ENCODE measurements at places on chromosomes 1 and 21.

GRCh38 chr1:31653717-31654473, 9.2 kb upstream of the PEF1 start:
- no peak for DNase-seq

- DNase-seq: no peak
Observed at GRCh38 chr1:237115035-237115434, 73.1 kb downstream of the RYR2 start.

DNA sequence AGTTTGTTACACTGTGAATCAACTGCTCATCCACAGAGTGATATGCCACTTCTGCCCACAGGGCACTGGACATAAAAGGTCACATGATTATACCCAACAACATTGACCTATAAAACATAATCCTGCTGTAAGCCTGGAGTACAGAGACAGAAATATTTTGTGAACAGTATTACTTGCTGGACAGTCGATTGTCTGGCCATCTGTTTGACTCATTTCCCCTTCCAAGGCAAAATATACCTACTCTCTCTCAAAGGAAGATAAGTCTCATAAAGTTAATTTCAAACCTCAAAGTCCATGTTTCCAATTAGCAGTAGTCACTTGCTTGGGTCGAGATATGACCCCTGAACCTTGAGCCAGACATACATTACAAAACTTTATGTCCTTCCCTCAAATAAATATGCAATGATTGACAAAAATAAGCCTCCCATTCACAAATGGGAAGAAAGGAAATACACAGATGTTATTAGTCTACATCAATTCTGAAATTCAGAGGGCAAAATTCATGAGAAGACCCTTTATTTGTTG, 39.3 kb upstream of the RGS18 start:
- no peak for DNase-seq

DNA sequence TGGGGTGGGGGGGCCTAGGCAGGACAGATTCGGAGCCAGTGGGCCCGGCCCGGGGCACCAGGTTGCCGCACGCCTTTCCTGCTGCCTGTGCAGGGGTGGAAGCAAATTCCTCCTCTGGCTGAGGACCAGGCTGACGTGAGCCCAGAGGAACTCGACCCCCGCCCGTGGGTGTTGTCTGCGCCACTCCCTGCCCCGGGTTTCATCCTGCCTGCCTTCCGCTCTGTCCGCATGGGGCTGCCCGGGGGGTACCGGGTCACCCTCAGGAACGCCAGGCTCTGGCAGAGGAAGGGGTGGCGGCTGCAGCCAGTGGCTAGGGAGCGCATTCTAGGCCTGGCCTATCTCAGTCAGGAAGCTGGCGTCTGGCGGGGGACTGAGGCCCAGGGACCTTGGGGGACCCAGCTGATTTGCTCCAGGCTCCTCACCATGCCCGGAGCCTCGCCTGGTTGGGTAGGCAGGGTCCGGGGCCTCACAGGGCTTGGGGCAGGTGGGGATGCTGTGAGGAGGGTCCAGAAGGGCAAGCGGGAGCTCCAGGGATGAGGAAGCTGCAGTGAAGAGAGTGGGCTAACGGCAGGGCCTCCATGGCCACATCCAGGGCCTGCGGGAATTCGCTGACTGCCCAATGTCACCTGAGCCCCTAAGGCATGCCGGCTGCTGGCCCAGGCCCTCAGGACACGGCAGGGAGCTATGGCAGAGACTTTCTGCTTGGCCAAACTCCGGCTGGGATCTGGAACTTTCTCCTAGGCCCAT, 2.4 kb upstream of the IBA57 start:
- no peak for DNase-seq

- DNase-seq: no peak
Observed at GRCh38 chr1:241375886-241376285, 18.9 kb upstream of the RGS7 start.

- no peak for DNase-seq
Observed at GRCh38 chr1:86846164-86846647, 67.7 kb downstream of the SELENOF start.

GRCh38 chr1:175015243-175015642, 8.0 kb downstream of the MRPS14 start:
- DNase-seq: no peak

DNA sequence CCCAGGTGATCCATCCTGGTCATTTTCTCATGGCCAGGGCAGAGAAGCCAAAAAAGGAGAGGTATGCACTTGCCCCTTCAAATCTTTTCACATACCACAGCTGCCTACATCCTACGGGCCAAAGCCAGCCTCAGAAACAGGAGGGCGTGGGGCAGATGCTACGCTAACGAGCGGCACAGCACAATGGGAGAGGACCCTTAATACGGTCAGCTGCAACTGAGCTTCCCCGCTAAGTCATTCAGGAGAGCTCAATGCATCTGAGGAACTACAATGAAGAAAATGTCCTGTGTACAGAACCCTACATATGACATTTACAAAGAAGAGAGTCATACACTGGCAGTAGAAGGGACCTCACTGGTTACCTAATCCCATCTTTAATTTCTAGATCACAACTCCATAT, 78.2 kb downstream of the PGBD5 start:
- DNase-seq: no peak

DNA sequence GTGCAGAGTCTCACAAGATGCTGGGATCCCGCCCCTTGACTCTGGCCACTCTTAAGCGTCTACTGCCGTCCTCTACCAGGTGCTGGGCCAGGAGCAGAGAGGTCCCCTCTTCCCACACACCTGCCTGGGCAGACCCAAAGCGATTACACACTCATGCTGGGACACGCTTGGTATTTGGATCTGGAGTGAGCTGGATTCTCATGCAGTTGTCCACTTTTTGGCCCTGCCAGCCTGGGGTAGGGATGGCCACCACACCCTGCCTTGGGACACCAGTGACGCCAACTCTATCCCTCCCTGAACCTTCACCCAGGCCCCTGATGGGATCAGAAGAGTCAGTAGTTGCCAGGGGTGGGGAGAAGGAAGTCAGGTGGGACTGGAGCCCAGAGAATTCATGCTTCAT, 28.6 kb downstream of the ITPKB start:
- DNase-seq: no peak

- DNase-seq: peak; percentile 91
Observed at GRCh38 chr1:229148041-229148671, 122.8 kb upstream of the RAB4A start.

DNA sequence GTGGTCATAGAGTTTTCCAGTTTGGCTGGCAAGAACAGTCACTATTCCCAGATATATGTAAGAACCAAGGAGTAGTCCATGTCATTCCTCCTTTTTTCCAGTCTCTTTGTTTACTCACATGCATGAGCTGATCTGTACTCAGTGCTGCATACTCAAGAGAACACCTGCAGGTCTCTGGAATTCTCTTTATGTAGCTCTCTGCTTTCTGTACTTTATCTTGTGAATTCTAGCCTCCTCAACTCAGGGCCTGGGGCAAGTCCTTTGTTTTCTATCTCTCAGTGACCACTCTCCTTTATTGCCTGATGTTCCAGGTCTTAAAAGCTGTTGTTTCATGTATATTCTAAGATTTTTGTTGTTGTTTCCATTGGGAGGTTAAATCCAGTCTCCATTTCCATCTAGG, 478.9 kb downstream of the DPYD start:
- DNase-seq: no peak

GRCh38 chr1:59742526-59742925, 72.2 kb upstream of the HOOK1 start:
- no peak for DNase-seq

DNA sequence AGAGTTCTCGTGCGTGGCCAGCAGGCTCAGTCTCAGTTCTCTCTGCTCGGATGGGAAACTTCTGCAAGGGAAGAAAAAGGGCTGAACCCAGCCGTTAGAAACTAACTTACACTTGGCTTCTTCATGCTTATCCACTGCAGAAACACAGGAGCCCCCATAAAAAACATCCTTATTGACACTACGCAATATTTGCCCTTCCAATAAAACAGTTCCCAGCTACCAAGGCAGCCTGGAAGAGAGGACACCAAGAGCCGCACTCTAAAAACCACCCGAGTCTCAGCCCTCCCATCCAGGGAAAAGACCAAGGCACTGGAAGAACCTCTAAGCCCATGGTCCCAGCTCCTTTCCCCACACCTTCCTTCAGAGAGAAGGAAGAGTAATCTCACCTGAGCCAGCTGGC, 61.1 kb downstream of the SSBP3 start:
- DNase-seq: no peak

GRCh38 chr1:197441999-197442414, 174.0 kb downstream of the CRB1 start:
- DNase-seq: no peak

- no peak for DNase-seq
Observed at GRCh38 chr1:180923887-180924286, 11.2 kb downstream of the KIAA1614 start.

DNA sequence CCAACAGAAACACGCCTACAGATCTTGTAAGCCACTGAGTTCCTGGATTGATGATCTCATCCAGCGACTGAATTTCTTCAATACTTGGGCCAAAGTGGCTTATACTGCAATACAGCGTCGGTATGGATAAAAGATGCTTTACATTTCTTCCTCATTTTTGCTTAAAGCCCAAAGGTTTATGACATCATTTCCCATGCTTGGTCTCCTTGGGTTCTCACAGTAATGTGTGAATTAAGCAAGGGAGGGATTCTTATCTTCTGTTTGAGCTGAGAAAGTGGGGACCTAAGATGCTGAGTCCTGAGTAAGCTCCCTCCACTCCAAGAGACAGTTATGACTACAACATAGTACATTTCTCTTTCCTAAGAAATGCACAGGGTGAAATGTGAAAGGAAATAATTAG, 39.5 kb downstream of the LBR start:
- no peak for DNase-seq

DNA sequence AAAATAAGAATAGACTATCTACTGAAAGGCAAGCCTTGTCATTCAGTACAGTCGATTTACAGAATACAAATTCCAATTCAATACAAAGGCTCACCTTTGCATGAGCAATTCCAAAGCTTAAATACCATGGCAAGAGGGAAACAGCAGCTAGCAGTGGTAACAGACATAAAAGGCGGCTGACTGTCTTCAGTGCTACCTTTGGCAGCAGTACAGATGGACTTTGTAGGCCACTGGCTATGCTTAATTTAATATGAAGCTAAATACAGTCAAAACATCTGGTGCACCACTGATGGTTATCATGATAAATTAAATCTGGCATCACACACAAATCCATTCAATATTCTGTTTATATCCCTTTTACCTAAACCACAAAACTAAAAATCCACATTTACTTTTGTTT, 62.4 kb downstream of the RERE start:
- DNase-seq: no peak

GRCh38 chr1:220796530-220796929, 9.8 kb downstream of the MTARC1 start:
- DNase-seq: no peak

- DNase-seq: no peak
Observed at GRCh38 chr1:169009666-169010065, 96.8 kb upstream of the ATP1B1 start.

DNA sequence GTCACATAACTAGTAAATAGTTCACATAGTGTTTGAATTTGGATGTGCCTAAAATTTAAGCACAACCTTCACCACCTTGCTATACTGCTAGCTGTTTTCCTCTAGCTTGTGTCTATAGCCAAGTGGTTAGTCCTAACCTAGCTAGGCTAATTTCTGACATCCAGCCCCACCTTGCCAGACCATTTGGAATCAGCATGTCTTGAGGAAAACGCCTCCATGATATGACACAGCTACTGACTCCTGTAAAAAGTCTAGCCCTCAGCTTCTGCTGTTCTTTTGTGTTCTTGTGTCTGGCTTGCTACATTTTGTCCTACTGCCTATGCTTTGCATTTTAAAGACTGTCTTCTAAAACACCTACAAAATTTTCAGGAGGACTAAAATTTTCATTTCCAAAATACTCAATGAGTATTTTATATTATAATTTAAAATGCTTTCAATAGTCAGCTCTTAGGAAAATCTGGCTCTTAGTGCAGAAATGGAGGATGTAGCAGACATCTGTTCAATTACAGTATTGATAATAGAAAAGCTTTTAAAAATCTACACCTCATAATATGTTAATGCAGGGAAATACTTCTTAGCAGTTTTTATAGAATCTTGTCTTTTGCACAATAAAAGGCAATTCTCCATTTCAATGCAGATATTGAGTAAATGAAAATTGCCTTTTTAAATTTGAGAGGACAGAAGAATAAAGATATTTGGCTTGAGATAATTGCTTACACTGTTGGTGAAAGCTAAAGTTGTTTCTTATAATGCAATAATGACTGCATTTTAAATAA, 160.8 kb upstream of the APP start:
- no peak for DNase-seq
